ENCODE measurements at places on chromosomes 4 and X. TPM values are rescaled to one million over a fixed set of nuclear protein-coding genes. Genes with fewer than 3 reads are reported as not detected.

DNA sequence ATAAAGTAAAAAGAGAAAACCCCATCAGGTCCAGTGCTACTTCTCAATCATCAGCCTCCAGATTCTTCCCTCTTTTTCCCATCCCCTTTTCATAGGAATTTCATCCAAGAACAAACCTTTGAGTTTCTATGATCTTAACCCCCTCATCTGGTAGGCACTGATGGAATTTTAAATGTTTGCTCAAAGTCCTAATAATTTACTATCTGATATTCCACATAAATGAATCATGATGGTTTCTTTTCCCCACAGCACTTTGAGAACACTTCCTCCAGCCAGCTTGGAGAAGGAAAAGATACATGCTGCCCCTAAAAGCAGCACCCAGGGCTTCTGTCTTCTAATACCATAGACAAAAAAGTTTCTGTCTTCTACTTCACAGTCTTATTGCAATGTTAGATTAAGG lies 19.4 kb upstream of the KLHL8 start:
- no peaks in the 10 kb centered on the region for H3K36me3 ChIP-seq
- H3K4me3 ChIP-seq: no peak overlapping the region
- H3K4me1 ChIP-seq: peaks cover 19% of the 10 kb centered on the region
- H3K27me3 ChIP-seq: no peaks in the 10 kb centered on the region
- no peak overlapping the region for H3K27ac ChIP-seq

The MAGEA12 gene
- polyA plus RNA-seq: not detected

GRCh38 chr4:120886191-120886590 lies 36.3 kb downstream of the PRDM5 start:
- DNase-seq: no peak
- H3K4me1 ChIP-seq: no peaks in the 10 kb centered on the region
- H3K36me3 ChIP-seq: no peaks in the 10 kb centered on the region
- no peak overlapping the region for H3K27ac ChIP-seq

- no peaks in the 10 kb centered on the region for H3K4me1 ChIP-seq
- DNase-seq: no peak
- H3K27ac ChIP-seq: no peak overlapping the region
- H3K27me3 ChIP-seq: no peaks in the 10 kb centered on the region
- no peak overlapping the region for H3K4me3 ChIP-seq
Observed at GRCh38 chr4:74805601-74806000, 11.3 kb upstream of the BTC start.

The EMCN gene
- 2.1 TPM for polyA plus RNA-seq

GRCh38 chrX:110287605-110288004 lies 30.3 kb downstream of the AMMECR1 start:
- H3K27ac ChIP-seq: no peak overlapping the region
- no peak for DNase-seq
- no peak overlapping the region for H3K4me3 ChIP-seq
- H3K36me3 ChIP-seq: no peaks in the 10 kb centered on the region
- H3K27me3 ChIP-seq: no peaks in the 10 kb centered on the region

DNA sequence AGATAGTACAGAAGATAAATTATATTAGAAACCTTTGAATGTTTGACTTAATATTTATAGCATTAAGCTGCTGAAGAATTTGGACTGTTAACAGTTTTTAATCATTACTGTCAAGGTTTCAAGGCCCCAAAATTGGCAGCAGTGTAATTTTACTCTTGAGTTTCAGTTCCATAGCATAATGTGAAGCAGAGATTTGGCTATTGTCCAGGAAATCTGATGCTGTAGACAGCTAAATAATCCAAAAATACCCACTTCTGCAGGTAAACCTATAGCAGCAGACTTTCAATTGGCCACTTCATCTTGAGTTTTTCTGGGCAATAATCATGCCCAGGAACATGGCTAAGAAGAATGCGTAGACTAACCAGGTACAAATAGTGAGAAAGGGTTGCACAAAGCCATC lies 85.0 kb downstream of the RCHY1 start:
- H3K27ac ChIP-seq: no peak overlapping the region
- DNase-seq: no peak
- H3K4me3 ChIP-seq: no peak overlapping the region
- H3K4me1 ChIP-seq: no peaks in the 10 kb centered on the region
- H3K36me3 ChIP-seq: no peaks in the 10 kb centered on the region
- H3K27me3 ChIP-seq: no peaks in the 10 kb centered on the region

DNA sequence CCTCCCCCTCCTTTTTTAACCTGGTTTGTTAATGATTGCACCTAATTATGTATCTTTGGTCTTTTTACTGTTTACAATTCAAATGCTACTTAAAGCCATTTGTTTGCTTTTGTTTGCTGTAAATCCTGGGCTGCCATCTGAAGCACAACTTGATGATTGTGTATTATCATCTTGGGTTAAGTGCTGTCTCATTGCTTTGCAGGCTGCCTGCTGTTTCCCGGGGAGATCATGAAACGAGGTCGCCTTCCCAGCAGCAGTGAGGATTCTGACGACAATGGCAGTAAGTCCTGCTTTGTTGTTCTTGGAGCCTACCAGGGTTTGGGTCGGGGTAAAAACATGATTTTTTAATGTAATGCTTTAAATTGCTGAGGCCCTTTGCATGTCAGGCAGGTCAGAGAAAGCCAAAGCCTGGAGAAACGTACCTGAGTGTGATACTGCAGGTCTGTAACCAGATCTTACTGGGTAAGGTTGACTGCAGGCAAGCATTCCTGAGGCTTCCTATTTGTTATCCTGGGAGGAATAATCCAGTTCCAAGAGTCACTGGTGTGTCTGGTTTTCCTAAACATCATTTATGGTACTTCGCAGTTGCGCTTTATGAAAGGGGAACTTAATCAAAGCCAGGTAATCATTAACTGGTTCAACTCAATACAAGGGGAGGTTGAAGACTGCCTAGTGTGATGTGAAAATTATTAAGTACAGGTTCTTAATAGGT lies 22.2 kb downstream of the JADE1 start:
- H3K27ac ChIP-seq: peak overlapping the region; percentile 21
- H3K36me3 ChIP-seq: no peaks in the 10 kb centered on the region
- peaks cover 46% of the 10 kb centered on the region for H3K4me1 ChIP-seq

- no peaks in the 10 kb centered on the region for H3K4me1 ChIP-seq
- no peaks in the 10 kb centered on the region for H3K27me3 ChIP-seq
- H3K36me3 ChIP-seq: no peaks in the 10 kb centered on the region
- no peak overlapping the region for H3K27ac ChIP-seq
- no peak for DNase-seq
- no peak overlapping the region for H3K4me3 ChIP-seq
Observed at GRCh38 chrX:138986866-138987265, 275.3 kb upstream of the FGF13 start.

DNA sequence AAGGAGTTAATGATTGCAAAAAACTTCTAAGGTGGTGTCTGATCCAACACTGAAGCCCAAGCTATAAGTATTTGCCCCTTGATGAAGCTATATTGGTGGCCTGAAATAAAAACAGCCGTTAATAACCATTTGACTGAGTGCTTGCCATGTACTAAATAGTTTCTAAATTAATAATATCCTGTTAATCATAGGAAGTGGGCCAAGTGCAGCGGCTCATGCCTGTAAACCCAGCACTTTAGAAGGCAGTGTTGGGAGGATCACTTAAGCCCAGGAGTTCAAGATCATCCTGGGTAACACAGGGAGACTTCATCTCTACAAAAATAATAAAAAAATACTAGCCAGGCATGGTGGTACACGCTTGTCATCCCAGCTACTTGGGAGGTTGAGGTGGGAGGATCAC lies 8.3 kb downstream of the NDP start:
- H3K27me3 ChIP-seq: no peaks in the 10 kb centered on the region
- DNase-seq: no peak
- H3K4me3 ChIP-seq: no peak overlapping the region
- H3K27ac ChIP-seq: no peak overlapping the region

The MAML3 gene
- polyA plus RNA-seq: 3.5 TPM

DNA sequence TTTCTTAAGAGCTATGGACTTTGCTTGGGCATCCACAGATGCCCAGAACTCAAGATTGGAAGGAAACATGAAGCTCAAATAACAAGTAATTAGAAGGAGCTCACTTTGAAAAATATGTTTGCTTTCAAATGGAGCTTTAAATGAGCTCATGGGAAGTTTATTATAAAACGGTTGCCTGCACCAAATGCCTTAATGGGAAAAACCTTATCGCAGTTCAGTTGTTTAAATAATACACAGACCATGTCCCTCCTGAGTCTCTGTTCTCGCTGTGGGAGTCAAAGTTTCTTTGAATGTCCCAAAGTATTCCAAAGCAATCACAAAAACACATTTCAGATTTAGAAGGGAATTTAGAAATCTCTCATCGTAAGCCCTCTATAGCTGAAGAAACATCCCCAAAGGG lies 31.6 kb upstream of the STIM2 start:
- H3K4me1 ChIP-seq: no peaks in the 10 kb centered on the region

- H3K4me3 ChIP-seq: no peak overlapping the region
- H3K4me1 ChIP-seq: no peaks in the 10 kb centered on the region
- H3K27me3 ChIP-seq: no peaks in the 10 kb centered on the region
- no peak for DNase-seq
- H3K27ac ChIP-seq: no peak overlapping the region
Observed at GRCh38 chr4:177404986-177405385, 37.3 kb downstream of the AGA start.

The SSX3 gene
- not detected for polyA plus RNA-seq

- H3K4me1 ChIP-seq: no peaks in the 10 kb centered on the region
- H3K36me3 ChIP-seq: no peaks in the 10 kb centered on the region
- no peaks in the 10 kb centered on the region for H3K27me3 ChIP-seq
- no peak overlapping the region for H3K4me3 ChIP-seq
- no peak for DNase-seq
Observed at GRCh38 chrX:108704839-108705238, 31.5 kb downstream of the IRS4 start.

The GBA3 gene
- 17.3 TPM for polyA plus RNA-seq

- no peaks in the 10 kb centered on the region for H3K36me3 ChIP-seq
- H3K4me3 ChIP-seq: no peak overlapping the region
- no peak overlapping the region for H3K27ac ChIP-seq
- no peaks in the 10 kb centered on the region for H3K27me3 ChIP-seq
- no peaks in the 10 kb centered on the region for H3K4me1 ChIP-seq
- no peak for DNase-seq
Observed at GRCh38 chr4:48634688-48635308, 144.7 kb downstream of the ZAR1 start.

The NWD2 gene
- under 0.01 TPM for polyA plus RNA-seq

DNA sequence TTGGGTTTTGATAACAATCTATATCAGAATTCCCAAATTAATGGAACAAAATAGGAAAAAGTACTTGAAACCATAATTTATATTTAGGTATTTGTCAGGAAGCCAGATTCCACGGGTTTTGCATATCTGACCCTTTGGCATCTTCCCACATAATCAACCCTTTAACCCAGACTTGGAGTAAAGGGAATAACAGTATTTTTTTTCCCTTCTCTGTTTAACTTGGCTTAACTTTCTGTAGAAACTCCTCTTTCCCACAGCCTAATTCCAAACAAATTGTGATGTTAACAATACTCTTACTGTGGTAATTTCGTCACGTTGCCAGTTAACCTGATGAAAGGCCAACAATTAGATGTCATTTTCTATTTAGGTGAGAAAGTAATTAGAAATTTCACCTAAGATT lies 49.4 kb upstream of the GUCY1A1 start:
- no peak overlapping the region for H3K4me3 ChIP-seq
- H3K36me3 ChIP-seq: no peaks in the 10 kb centered on the region
- no peaks in the 10 kb centered on the region for H3K4me1 ChIP-seq
- no peak for DNase-seq
- H3K27me3 ChIP-seq: no peaks in the 10 kb centered on the region

DNA sequence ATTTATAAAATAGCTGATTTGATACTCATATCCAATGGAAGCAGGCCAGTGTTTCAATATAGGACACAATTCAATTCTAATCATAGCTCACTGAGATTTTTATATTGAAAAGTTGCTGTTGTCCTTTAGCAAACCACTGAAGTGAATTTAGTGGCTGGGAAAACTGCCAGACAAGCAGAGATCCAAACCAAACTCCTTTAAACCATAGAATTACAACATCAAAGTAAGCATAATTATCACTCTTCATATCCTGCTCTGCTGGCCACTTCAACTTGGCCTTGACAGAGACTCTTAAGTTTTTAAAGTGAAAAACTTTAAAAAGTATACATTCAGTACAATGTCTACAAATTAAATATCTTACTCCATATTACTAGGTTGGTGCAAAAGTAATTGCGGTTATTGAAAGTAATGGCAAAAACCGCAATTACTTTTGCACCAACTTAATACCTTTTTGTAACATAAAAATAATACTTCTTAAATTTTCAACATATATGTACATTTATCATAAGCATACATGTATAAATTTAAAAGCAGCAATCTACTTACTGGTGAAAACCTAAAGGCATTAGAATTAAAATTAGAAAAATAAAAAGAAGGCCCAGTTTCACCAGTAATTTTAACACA lies 433.0 kb downstream of the PCDH10 start:
- DNase-seq: no peak
- H3K4me1 ChIP-seq: no peaks in the 10 kb centered on the region
- H3K4me3 ChIP-seq: no peak overlapping the region
- no peaks in the 10 kb centered on the region for H3K36me3 ChIP-seq

- H3K36me3 ChIP-seq: no peaks in the 10 kb centered on the region
- no peak for DNase-seq
- no peaks in the 10 kb centered on the region for H3K27me3 ChIP-seq
- no peaks in the 10 kb centered on the region for H3K4me1 ChIP-seq
Observed at GRCh38 chrX:132330156-132330729, 111.0 kb upstream of the RAP2C start.

DNA sequence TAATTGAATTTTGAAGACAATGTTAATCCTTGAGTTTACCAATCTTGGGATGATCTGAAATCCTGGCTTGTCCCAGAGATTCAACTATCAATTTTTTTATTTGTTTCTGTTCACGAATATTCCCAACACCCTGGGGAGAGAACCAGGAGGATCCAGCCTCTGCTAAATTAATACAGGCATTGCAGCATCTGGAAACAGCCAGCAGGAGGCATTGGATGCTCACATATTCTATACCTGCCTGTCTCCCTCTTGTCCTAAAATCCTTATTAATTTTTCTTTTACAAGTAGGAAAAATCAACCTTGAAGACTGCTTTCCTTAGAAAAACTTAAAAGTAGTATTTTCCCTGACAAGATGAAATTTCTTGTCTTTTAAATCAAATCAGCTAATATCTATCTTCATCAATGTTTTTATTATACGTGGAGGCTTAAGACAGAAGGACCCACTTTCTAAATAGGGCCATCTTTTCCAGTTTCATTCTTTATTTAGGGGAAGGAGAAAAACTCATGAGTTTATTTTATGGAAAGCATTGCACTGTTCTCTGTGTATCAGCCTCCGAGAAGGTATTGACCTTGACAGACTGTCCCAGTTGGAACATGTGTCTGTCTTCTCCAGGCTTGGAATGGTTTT lies 102.4 kb downstream of the CLNK start:
- no peak overlapping the region for H3K27ac ChIP-seq
- DNase-seq: no peak
- no peaks in the 10 kb centered on the region for H3K4me1 ChIP-seq
- H3K27me3 ChIP-seq: no peaks in the 10 kb centered on the region

GRCh38 chrX:20080277-20080676 lies 36.4 kb downstream of the MAP7D2 start:
- no peak overlapping the region for H3K4me3 ChIP-seq
- H3K27ac ChIP-seq: no peak overlapping the region
- H3K4me1 ChIP-seq: no peaks in the 10 kb centered on the region
- H3K36me3 ChIP-seq: no peaks in the 10 kb centered on the region

All from sigmoid colon (tissue), 7 donors.